ENCODE measurements at places on chromosomes 13 and 19.

GRCh38 chr19:12465211-12465610 is 19.4 kb downstream of the ZNF709 start:
- no peak for DNase-seq

DNA sequence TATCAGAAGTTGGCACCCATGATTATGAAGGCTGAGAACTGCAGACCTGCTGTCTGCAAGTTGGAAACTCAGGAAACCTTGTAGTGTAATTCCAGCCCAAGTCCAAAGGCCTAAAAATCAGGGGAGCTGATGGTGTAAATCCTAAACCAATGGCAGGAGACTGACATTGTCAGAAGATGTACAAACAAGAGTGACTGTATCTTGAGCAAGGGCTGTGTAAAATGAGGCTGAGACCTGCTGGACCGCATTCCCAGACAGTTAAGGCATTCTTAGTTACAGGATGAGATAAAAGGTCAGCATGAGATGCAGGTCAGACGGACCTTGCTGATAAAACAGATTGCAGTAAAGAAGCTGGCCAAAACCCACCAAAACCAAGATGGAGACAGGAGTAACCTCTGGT is 147.7 kb downstream of the COG6 start:
- no peak for DNase-seq

DNA sequence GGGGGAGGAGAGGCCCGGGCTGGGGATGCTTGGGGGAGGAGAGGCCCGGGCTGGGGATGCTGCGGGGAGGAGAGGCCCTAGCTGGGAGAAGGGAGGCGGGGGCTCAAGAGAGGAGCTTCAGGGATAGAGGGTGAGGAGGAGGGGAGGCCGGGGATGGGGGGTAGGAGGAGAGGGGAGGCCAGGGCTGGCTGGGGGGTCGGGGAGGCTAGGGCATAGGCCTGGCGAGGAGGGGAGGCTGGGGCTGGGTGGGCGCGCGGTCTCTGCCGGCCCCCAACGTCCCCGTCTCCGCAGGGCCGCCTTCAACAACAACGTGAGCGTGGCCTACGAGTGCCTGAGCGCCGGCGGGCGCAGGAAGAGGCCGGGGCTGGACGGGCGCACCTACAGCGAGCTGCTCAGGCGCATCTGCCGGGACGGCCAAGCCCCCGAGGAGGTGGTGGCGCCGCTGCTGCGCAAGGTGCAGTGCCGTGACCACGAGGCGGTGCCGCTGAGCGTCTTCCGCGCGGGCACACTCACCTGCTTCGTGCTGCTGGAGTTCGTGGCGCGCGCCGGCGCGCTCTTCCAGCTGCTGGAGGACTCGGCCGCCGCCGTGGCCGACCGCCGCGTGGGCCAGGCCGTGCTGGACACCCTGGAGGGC is 11.4 kb downstream of the TPGS1 start:
- DNase-seq: peak; percentile 66

GRCh38 chr13:74259641-74260040 is 125.4 kb upstream of the KLF12 start:
- DNase-seq: no peak

DNA sequence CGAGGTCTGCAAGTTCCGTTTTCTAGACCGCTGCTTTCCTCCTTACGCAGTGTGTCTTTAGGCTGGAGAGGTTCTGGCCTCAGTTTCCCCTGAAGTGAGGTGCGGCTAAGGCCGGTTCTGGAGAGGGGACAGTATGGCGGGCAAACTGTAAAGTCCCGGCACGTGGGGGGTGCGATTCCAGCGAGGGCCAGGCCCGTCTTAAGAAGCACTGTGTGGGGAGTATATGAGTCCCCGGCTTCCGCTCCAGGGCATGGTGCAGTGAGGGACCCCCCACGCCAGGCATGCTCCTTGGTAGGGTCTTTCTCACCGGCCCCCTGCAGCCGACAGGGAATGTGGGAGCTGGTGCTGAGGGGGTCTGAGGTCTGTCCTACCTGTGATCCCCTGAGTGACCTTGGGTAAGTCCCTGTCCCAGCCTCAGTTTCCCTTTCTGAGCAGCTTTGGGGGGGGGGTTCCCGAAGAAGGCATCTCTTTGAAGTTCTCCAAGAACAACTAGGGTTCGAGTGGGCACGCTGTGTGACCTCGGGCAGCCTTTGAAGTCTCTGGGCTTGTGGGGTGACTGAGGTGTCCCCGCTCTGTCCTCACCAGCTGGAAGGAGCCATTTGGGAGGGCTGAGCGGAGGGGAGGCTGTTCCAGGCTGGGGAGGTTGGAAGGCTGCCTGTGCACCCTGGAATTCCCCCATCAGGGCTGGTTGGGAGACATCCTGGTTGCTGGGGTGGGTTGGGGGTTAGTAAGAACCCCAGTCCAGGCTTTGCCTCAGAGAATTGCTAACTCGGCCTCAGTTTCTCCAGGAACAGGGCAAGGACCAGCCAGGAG is 1.5 kb downstream of the NFIC start:
- DNase-seq: no peak

GRCh38 chr19:4577020-4577782 is 17.7 kb upstream of the SEMA6B start:
- DNase-seq: no peak

GRCh38 chr13:33679658-33680012 is 138.3 kb upstream of the RFC3 start:
- no peak for DNase-seq

DNA sequence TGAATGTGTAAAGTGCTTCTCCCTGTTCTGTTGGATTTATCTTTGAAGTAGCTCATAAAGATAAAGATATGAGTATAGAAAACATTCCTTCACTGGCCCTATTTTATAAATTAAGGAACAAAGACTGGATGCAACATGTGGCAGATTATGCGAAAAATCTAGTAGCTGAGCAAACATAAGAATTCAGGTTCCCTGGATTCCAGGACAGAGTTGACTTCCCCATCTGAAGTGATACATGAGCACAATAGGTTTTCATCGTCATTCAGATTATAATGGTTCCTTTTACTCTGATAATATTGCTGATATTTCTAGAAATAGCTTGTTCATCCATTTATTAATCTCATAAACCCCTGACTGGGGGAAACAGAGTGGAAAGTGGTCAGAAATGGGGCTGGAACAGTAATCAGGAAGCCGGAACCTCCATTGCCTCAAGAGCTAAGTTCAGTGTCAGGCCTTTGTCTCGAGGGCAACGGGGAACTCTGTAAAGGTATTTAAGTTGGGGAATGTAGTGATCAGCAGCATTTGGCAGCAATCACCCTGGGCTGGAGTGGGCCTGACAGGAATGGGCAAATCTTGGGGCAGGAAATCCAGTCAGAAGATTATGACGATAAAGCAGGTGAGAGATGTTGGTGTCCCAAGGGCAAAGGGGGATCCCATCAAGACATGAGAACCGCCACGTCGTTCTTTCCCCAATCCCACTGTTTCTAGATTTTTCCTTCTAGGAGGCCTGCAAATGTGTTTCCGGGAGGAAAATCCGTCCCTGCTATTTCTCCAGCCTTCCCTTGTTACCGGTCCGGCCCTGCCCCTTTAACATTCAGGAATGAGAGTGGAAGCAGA is 232.5 kb upstream of the SERP2 start:
- peak; percentile 18 for DNase-seq

DNA sequence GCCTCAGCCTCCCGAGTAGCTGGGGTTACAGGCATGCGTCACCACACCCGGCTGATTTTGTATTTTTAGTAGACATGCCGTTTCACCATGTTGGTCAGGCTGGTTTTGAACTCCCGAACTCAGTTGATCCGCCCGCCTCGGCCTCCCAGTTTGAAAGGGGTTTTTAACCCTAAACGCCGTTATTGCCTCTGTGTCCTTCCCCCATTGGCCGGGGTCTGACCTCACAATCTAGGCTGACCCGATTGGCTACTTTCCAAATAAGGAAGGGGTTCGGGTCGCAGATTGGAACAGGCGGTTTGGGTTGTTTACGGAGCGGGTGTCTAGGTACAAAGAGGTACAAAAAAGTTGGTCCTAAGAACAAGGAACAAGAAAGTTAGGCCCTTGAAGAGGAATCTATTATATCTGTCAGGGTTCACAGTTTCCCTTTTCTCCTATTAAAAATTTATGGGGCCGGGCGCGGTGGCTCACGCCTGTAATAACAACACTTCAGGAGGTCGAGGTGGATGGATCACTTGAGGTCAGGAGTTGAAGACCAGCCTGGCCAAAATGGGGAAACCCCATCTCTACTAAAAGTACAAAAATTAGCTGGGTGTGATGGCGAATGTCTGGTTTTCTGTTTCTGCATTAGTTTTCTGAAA is 1.0 kb downstream of the ZNF253 start:
- peak; percentile 77 for DNase-seq
